ENCODE measurements at places on chromosomes 16 and 17.
A peak's percentile ranks its signal among the peaks of the same experiment; 100 is the strongest.

GRCh38 chr17:11495613-11496012 lies 102.7 kb upstream of the DNAH9 start:
- DNase-seq, result no peak

DNA sequence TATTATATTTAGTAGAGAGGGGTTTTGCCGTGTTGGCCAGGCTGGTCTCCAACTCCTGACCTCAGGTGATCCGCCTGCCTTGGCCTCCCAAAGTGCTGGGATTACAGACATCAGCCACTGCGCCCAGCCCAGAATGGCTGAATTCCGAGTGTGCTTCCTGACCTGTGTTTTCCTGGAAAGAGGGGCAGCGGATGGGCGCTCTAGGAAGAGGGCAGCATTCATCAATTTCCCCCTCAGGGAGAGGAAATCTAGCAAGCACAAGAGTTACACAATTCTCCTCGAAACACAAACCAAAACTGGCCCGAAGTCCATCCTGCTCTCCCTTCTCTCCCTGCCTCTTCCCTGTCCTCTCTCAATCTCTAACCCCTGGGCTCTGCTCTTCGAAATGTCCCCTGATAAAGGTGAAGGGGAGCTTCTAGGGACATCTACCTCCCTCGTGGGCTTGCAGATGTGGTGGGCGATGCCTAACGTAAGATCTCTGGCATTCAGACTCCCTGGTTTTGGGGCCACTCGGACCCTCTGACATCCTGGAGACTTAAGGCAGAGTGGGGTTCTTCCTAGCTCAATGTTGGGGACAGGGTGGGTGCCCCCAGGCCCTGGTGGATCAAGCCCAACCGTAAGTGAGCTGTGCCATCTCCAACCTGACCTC lies 1.0 kb downstream of the IL27 start:
- no peak for DNase-seq

- no peak for DNase-seq
These were observed 13.2 kb downstream of the STARD3 start for GRCh38 chr17:39650121-39650579.

GRCh38 chr17:76008208-76008607 lies 7.6 kb downstream of the CDK3 start:
- DNase-seq, result no peak

- DNase-seq, result no peak
These were observed 3.6 kb downstream of the CES5A start for GRCh38 chr16:55871411-55872038.

GRCh38 chr17:27986805-27987684 lies 55.4 kb upstream of the NLK start:
- DNase-seq, result no peak

GRCh38 chr16:16021988-16022682 lies 72.7 kb downstream of the ABCC1 start:
- DNase-seq, result peak; percentile 51

- no peak for DNase-seq
These were observed 14.8 kb upstream of the NUDT16L1 start for GRCh38 chr16:4678596-4678995.

DNA sequence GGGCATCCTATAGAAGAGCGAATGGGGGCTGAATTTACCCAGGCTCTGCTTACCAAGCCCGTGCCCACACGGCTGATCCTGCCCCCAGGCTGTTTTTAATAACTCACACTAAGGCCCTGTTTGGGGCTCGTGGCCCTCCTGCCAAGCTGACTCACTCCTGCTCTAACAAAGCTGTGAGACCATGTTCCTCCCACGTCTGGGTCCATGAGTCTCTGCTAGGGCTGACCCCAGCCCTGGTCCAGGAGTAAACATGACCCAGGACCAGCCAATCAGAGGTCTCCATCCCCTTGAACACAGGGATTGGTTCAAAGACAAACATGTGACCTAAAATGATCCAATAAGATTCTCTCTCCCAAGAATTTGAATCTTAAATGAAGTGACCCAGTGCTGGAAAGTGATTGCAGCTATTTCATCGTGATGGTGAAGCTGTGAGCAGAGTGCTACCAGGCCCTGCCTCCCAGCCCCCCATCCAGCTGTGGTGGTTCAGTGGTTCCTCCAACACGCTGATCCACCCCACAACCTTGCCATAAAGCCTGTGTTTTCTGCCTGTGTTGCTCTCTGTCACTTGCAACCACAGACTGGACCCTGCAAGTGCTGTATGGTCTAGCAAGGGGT lies 57.2 kb downstream of the C16orf82 start:
- DNase-seq, result no peak

- DNase-seq, result no peak
These were observed 12.7 kb downstream of the SLC5A11 start for GRCh38 chr16:24858219-24859041.

DNA sequence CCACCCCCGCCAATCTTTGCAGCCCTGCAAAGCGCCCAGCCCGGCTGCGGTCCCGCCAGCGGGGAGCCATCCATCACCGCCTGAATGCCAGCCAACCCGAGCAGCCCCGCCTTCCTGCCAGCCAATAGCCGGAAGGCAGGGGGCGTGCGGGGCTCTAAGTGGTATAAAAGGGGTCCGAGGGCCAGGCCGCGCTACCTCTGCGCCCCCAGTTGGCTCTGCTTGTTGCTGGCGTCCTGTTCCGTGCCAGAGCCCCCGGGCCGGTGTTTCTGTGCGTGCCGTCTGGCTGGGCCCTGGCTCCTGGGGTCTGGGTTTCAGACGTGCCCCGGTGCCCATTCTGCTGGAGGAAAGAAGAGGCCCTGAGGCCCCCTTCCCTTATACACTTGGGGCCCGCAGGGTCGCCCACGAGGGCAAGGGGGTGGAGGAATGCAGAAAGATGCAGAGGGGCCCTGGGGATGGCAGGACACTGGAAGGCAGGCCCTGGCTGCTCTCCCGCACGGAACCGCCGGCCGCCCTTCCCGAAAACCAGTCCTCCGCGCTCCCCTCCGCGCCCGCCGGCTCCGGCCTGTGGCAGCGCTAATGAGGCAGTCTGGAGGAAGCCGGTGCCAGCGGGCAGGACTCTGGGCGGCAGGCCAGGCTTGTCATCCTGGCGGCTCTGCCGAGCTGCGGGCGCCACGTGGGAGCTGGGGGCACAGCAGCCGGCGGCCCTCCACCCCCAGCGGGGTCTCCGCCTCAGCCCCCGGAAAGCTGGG lies 14.0 kb downstream of the COPZ2 start:
- peak; percentile 90 for DNase-seq

DNA sequence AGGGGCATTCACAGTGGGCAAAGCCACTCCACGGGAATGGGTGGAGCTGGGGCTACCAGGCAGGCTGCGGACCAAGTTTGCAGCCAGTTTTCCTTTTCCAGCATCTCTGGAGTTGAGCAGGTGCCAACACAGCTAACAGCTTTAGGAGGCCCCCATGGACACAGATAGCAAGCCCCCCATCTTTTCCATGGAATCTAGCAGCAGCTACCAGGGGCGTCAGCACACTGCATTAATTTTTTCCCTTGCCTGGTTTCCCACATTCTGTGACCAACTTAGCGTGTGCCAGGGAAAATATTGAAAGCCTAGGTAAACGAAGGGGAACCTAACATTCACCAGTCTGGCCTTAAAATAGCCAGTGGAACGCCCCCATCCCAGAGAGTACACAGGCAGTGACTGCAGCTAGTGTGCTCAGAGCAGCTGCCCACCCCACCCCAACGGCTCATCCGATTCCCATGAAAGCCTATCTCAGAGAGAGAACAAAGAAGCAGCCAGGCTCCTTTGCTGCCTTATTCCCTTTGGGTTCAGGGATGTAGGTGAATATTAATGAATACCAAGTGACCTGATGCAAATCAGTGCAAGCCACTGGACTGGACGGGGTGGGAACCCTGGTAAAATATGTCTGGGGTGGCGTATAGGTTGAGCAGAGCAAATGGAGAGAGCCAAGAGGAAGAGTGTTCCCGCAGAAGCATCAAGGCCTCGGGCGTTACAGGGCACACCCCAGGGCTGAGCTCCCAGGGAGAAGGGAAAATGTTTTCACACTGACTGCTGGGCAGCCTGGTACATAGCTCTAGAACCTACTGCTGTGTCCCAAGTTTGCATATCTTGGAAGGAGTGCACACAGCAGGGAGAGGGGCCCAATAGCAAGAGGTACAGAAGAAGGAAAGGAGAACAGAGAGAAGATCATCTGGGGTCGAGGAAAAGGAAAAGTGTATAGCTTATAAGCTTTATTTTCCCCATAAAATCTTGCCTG lies 73.9 kb upstream of the SOX9 start:
- DNase-seq, result no peak

DNA sequence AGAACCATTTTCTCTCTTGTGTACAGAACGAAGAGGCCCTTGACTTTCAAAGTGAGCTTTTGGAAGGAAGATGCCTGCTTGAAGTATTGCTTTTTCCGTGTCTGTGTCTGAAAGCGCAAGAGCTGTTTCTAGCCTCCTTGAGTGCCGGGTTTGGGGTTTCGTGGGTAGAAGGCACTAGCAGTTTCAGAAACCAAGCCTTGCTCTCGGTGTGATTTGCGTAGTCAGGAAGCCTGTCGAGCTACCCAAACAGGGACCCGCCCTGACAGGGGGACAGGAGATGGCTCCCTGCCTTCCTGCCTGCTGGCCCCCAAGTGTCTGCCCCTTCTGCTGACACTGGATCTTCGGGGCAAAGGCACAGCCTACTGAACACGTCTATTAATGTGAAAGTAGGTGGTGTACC lies 322.0 kb downstream of the MAF start:
- no peak for DNase-seq

GRCh38 chr17:20929334-20929733 lies 113.5 kb downstream of the USP22 start:
- no peak for DNase-seq

GRCh38 chr17:50866950-50867362 lies 802 bp upstream of the TOB1 start:
- peak; percentile 64 for DNase-seq

DNA sequence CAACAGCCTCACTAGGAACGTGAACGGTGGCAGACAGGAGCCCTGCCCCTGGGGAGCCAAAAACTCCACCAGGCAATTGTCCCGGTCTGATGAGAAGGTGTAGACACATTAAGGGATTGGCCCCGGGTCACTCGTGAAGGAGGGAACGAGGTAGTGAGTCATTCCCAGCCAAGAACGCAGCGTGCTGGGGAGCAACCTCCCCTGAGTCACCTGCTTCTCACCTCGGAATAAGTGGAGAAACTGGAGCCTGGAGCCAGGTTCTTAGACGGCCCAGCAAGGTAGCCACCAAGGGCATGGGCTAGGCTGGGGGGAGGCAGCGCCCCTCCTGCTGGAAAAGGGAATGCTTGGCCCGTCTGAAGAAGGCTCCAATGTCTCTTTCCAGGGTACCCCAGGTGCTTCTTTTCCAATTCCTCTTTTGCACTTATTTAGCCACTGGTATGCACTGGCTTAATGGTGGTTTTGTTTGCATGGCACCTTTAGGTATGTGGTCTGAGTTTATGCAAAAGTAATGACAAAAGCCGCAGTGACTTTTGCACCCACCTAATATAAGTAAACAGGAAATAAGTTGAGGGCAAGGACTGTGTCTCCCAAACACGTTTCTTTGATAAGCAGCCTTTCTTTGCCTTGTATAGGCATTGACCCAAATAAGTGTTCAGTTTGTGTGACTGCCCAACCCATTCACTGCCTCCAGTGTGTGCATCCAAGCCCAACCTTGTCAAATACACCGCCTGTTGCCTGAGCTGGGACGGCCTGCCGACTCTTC lies 1.8 kb upstream of the HELZ start:
- no peak for DNase-seq

- no peak for DNase-seq
These were observed 510.6 kb upstream of the RBFOX1 start for GRCh38 chr16:6822041-6822440.

GRCh38 chr17:64020056-64020766 lies at the start of gene ICAM2:
ICAM2 (minus strand) TSS chr17:64020633; CDS start chr17:64006691, 13,942 bp downstream.
- no peak for DNase-seq

DNA sequence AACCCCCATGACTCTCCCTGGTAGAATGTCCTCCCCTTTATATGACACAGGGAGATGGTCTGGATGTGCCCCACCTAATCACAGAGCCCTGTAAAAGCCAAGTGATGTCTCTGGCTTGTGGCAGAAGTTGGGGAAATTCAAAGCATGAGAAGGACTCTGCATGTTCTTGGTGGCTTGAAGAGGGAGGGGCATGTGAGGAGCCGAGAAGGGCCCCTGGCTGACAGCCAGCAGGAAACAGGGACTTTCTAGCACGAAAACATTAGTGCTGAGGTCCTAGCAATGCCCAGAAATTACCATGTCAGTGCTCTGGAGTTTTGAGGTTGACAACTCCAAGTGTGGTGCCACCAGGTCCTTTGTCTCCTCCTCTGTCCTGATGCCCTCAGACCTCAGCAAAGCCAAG lies 75.9 kb downstream of the USP22 start:
- DNase-seq, result no peak

DNA sequence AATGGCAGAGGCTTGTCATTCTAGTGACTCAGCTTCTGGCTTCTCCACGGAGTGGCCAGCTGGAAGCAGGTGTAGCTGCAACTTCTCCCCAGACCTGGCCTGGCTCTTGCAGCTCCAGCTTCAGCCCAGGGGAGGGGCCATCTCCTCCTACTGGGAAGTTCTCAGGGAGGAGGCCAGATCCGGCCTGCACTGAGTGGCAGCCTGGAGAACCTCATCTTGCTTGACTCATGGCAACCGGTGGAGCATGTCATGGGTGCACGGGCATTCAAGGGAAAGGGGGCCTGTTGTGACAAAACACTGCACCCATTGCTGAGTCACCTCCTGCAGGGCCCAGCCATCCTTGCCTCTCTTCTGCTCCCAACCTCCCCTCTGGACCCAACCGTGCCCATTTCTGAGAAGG lies 273.9 kb upstream of the MAF start:
- DNase-seq, result no peak

DNA sequence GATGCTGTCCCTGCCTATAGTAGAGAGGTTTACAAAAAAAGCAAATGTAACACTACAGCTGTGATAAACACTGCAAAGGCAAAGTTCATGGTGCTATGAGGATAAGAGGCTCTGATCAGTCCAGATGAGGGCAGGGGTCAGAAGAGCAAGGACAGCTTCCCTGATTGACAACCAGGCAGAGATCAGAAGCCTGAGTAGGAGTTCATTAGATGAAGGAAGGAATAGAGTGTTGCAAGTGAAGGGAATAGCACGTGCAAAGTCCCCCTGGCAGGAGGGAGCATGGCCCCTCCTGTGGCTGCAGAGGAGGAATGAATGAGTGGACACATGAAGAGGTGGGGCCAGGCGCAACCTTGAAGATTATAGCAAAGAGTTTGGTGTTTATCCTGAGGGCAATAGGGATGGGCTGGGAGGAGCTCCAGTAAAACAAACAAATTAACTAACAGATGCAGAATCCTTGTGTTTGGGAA lies 208.4 kb upstream of the IRX5 start:
- DNase-seq, result no peak

- DNase-seq, result no peak
These were observed 27.4 kb downstream of the GRB7 start for GRCh38 chr17:39765175-39765574.

DNA sequence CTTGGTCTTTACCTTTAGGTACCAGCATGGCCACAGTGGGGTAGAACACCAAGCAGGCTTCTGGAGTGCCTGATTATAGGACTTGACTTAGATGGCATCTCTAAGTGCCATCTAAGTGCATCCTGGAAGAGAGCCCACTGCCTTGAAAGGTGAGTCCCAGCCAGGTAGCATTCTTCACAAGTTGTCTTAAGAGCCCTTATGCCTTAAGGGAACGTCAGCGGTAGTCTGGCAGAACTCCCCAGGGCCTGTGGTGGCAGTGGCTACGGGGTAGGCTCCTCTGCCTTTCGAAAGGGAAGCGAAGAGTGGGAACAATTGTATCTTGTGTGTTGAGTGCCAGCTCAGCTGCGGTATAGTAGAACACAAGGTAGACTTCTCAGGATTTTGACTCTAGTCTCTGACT lies 549.0 kb downstream of the HS3ST4 start:
- no peak for DNase-seq

GRCh38 chr17:50447870-50448595 lies 20.6 kb downstream of the CHAD start:
- peak; percentile 92 for DNase-seq

GRCh38 chr16:57764341-57765159 lies 29.0 kb downstream of the KATNB1 start:
- DNase-seq, result no peak

GRCh38 chr17:58677194-58677880 lies 14.5 kb downstream of the TEX14 start:
- DNase-seq, result no peak
